ENCODE measurements at places on chromosomes 7 and 10.
A peak's percentile ranks its signal among the peaks of the same experiment; 100 is the strongest.

GRCh38 chr10:4512671-4513240 is 313.3 kb upstream of the AKR1E2 start:
- DNase-seq, result peak; percentile 75

DNA sequence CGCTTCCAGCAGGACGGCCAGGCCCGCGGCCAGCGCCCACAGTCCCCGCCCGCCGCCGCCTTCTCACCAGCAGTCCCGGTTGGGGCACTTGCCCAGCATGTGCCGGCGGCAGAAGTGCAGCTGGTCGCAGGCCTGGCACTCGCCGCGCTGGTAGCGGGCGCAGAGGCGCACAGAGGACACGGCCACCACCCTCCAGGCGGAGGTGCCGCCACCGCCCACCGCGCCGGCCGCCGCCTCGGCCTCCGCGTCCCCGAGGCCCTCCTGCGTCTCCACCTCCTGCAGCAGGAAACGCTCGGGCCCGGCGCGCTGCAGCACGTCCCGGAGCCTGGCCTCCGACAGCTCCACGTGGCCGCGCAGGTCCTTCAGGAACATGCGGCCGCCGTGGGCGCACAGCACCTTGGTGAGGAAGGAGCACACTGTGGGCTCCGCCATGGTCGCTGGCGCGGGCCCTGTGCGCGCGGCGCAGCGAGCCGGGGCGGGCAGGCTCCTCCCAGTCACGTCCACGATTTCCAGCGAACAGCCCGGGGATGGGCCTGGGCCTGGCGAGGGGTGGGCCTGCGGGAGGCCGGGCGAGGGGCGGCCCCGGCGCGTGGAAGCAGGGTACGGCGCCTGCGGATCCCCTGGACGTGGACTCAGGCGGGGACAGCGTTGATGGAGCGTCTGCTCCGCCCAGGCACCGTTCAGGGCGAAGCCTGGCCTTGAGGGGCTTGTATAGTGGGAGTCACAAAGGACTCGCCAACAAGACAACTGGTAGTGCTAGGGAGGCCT is at the start of gene ZC3HAV1L:
Gene ZC3HAV1L, minus strand, starts transcription at position 457 of the 768 bp plus-strand sequence. Its CDS starts 25 bp downstream, at position 432.
- peak; percentile 56 for DNase-seq

DNA sequence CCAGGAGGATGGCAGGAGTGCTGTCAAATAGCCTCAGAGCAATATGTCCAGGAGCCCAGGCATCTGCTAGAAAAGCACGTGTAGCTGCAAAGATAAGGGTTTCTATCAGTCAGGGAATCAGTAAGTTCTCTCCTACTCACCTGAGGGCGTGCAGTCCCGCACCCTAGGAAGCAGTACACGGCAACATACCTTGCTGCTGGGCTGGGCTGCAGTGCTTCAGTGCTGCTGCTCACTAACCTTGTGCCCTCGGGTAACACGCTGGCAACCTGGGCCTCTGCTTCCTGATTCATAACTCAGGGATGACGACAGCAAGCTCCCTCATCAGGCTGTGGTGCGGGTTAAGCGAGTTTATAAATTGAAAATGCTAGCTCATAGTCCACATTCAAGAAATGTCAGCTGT is 29.5 kb upstream of the CCNY start:
- DNase-seq, result peak; percentile 23

GRCh38 chr7:37007691-37008090 is 283.4 kb upstream of the AOAH start:
- no peak for DNase-seq

GRCh38 chr10:5581670-5582566 is 57.2 kb downstream of the CALML3 start:
- no peak for DNase-seq

DNA sequence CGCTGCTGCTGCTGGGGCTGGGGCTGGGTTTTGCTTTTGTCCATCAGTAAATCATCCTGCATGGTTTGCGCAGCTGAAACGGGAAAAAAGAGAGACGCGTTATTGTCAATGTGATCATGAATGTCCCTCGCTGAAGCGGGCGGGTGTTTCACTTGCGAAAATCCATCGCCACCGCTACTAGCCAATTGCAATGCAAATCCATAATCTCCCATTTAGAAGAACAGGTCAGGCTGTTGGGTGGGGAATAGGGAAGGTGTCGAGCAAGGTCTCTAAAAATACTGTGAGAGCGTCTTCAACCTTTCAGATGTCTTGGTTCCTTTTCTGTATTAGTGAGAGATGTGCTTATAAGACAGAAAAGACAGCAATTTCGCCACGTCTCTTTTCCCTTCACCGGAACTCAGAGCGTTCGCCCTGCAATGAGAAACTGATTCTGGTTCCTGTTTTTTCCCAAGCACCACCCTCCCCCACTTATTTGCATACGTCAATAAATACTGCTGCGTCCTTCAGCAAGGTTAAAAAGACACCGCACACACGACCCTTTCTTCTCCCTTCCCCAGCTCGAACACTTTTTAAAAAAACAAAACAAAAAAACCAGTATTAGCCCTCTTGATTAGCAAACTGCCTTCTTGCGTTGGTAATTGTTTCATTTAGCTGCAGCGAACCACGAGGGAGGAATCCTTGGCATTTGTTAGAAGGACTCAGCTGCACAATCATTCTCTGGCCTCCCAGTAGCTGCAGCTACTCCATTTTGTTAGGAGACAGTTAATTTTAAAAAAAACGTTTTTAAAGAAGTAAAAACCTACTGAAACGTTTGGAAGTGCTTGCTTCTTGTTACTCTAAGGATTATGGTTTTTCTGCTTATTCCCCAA is 50.4 kb downstream of the CPEB3 start:
- DNase-seq, result peak; percentile 73

Measured in fibroblast of the aortic adventitia (primary cell).